Fibroblast of lung (primary cell): ENCODE measurements at places on chromosomes 16 and 17. TPM values are rescaled to one million over a fixed set of nuclear protein-coding genes. Genes with fewer than 3 reads are reported as not detected.

The HCRT gene
- total RNA-seq = not detected in 2 replicates

- H3K27me3 ChIP-seq = no peaks in the 10 kb centered on the region
- H3K36me3 ChIP-seq = peaks cover 3% of the 10 kb centered on the region
- no peak overlapping the region for H3K4me3 ChIP-seq
- no peaks in the 10 kb centered on the region for H3K4me1 ChIP-seq
Measured at GRCh38 chr17:58202859-58203258, 10.3 kb downstream of the EPX start.

The ZG16B gene
- total RNA-seq = not detected in 2 replicates

DNA sequence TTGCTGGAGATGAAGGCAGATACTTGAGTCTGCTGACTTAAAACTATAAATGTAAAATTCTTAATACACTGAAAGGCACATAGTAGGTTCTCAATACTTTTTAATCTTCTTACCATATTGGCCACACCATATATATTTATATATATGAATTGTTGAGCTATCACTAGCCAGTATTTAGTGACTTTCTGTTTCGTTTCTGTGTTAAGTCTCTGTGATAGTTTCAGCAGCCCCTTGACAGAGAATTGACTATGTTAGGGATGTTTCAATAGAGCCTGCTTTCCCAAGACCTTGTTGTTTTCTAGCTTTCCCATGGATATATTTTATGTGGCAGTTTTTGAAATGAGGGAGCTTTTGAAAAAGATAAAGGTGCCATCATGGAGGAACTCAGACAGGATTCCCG lies 206.5 kb upstream of the GOT2 start:
- H3K4me3 ChIP-seq = no peak overlapping the region
- no peaks in the 10 kb centered on the region for H3K36me3 ChIP-seq
- no peak overlapping the region for H3K27ac ChIP-seq
- no peaks in the 10 kb centered on the region for H3K4me1 ChIP-seq
- H3K27me3 ChIP-seq = no peaks in the 10 kb centered on the region
- no peak for DNase-seq

DNA sequence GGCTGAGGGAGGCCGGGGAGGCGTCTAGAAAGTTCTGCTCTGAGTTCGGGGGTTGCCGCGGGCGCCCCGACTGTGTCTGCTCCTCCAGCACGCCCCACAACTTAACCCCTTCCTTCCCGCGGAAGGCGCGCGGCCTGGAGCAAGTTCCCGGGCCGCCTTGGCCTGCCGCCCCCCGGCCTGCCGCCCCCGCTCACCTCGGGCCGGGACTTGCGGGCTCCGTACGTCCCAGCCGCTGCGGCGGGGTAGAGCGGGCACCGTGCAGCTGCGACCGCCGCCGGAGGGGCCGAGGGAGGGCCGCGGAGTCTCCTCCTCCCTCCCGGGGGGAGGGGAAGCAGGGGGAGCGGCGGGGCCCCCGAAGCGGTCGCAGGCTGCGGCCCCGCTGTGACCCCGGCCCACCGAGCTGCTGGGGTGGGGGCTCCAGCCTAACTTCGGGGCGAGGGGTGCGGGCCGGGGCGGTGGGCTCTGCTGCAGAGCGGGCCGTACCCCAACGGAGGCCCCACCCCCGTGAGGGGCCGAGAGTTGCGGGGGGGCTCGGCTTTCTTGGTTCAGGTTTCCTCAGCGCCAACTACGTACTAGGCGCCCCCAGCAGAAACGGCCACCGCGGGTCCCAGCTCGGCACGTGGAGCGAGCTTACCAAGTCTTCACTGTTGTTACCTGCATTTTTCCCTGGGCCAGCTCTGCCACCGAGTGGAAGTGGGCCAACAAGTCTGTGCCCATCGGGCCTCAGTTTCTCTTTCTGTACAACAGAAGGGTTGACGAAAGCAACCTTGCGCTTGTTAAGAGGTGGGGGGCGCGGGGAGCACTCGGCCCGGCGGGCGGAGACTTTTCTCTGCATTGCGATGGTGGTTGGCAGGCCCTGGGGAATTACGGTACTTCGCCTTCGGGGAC lies at the start of gene CCDC102A:
CCDC102A (minus strand) TSS at position 266 of the 888 bp plus-strand sequence. CDS start 7,394 bp downstream, outside the sequence.
- peaks cover 13% of the 10 kb centered on the region for H3K4me1 ChIP-seq
- DNase-seq = peak; percentile 26
- H3K27ac ChIP-seq = peak within 1 kb of the TSS; percentile 50
- peak within 1 kb of the TSS; percentile 89 for H3K4me3 ChIP-seq
- H3K36me3 ChIP-seq = no peaks in the 10 kb centered on the region
- no peaks in the 10 kb centered on the region for H3K27me3 ChIP-seq

DNA sequence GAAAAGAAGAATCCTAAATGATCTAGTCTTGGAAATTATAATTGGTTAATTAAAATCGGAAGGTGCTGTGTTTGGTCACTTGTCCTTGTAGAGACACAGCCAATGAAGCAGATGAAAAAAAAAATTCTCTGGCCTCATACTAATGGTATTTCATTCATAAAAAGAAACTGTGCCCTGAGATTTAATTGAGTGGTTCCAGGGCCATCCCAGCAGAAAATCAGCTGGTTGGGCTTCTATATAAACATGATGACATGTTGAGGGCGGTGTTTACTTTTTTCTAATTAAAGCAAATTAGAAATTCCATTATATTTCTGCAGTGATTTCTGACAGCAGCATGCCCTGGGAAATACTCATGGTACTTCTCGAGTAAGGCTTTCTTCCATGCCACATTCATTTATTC lies 191.9 kb upstream of the KCNJ16 start:
- no peaks in the 10 kb centered on the region for H3K4me1 ChIP-seq
- DNase-seq = no peak
- no peak overlapping the region for H3K27ac ChIP-seq
- H3K4me3 ChIP-seq = no peak overlapping the region
- no peaks in the 10 kb centered on the region for H3K36me3 ChIP-seq
- no peaks in the 10 kb centered on the region for H3K27me3 ChIP-seq

The TEDC2 gene
- total RNA-seq = 1.0 and 1.7 TPM in 2 replicates

- no peak overlapping the region for H3K4me3 ChIP-seq
- no peak for DNase-seq
- H3K4me1 ChIP-seq = no peaks in the 10 kb centered on the region
- H3K27ac ChIP-seq = no peak overlapping the region
Measured at GRCh38 chr16:14585287-14585686, 44.8 kb downstream of the PARN start.

The MYH1 gene
- total RNA-seq = not detected in 2 replicates

GRCh38 chr16:2275476-2276367 lies 7.8 kb upstream of the RNPS1 start:
- H3K4me3 ChIP-seq = no peak overlapping the region
- no peaks in the 10 kb centered on the region for H3K4me1 ChIP-seq
- H3K36me3 ChIP-seq = no peaks in the 10 kb centered on the region
- no peaks in the 10 kb centered on the region for H3K27me3 ChIP-seq
- no peak overlapping the region for H3K27ac ChIP-seq

GRCh38 chr17:6497496-6498221 lies 53.4 kb downstream of the PIMREG start:
- H3K36me3 ChIP-seq = no peaks in the 10 kb centered on the region
- H3K4me3 ChIP-seq = no peak overlapping the region
- no peak overlapping the region for H3K27ac ChIP-seq
- no peaks in the 10 kb centered on the region for H3K4me1 ChIP-seq

The TBC1D26 gene
- total RNA-seq = 0.17 TPM in 1 of 2 replicates, not detected in the other

GRCh38 chr17:4587803-4588202 lies 3.5 kb downstream of the SMTNL2 start:
- no peaks in the 10 kb centered on the region for H3K4me1 ChIP-seq
- DNase-seq = no peak
- no peak overlapping the region for H3K27ac ChIP-seq
- H3K27me3 ChIP-seq = peaks cover 26% of the 10 kb centered on the region
- H3K4me3 ChIP-seq = no peak overlapping the region

GRCh38 chr17:80959330-80960036 lies 32.2 kb upstream of the CHMP6 start:
- H3K27me3 ChIP-seq = no peaks in the 10 kb centered on the region

The PDIA2 gene
- 0.33 TPM in 1 of 2 replicates, not detected in the other for total RNA-seq

DNA sequence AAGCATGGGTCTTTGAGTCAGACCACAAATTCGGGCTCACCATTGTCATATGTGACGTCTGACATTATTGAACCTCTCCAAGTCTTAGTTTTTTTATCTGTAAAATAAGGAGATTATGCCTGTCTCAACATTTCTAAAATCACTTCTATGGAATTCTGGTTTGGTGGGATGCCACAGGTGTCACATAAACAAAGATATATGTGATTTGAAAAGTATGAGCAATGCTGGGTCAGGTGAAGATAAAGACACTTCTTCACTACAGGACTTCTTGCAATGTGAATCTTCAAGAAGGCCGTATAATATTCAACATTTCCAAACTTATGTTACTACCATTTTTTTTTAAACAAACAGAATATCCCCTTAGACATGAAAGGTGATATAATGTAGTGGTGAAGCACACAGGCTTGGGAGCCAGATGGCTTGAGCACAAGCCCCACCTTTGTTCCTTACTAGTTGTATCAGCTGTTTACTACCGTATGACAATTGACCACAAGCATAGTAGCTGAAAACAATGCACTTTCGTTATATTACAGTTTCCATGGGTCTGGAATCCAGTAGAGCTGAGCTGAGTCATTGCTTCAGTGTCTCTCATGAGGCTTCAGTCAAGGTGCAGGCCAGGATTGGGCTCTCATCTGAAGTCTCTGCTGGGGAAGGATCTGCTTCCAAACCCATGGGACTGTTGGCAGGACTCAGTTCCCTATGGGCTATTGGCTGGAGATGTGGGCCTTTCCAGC lies 87.7 kb downstream of the UTP18 start:
- H3K27ac ChIP-seq = no peak overlapping the region
- H3K36me3 ChIP-seq = no peaks in the 10 kb centered on the region
- no peak overlapping the region for H3K4me3 ChIP-seq
- DNase-seq = no peak
- no peaks in the 10 kb centered on the region for H3K27me3 ChIP-seq

DNA sequence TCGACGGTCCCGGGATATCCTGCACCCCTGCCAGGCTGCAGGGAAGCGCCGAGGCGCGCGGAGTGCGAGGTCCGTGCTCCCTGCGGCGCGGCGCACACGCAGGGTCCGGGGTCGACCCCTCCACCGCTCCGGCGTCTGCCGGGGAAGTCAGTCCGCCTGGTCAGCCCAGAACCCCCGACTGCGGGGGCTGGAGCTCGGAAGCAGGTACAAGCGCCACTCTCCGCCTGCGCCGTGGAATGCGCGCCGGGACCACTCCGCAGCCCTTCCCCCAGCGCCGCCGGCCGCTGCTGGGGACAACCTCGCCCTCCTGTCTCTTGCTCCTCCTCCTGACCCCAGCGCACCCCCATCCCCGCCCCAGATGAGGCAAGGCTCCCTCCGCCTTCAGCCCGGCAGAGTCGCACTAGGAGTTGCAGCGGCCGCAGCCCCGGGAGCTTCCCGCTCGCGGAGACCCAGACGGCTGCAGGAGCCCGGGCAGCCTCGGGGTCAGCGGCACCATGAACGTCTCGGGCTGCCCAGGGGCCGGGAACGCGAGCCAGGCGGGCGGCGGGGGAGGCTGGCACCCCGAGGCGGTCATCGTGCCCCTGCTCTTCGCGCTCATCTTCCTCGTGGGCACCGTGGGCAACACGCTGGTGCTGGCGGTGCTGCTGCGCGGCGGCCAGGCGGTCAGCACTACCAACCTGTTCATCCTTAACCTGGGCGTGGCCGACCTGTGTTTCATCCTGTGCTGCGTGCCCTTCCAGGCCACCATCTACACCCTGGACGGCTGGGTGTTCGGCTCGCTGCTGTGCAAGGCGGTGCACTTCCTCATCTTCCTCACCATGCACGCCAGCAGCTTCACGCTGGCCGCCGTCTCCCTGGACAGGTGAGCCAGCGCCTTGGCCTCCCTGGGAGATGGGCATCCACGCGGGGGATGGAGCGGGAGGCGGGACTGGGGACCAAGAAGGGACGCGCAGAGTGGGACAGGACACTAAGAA lies at the start of gene GALR2:
GALR2 (plus strand) TSS at position 392 of the 974 bp plus-strand sequence; CDS start at position 495, 103 bp downstream.
- no peak within 1 kb of the TSS for H3K27ac ChIP-seq
- no peak for DNase-seq
- no peak within 1 kb of the TSS for H3K4me3 ChIP-seq
- H3K36me3 ChIP-seq = no peaks in the 10 kb centered on the region

DNA sequence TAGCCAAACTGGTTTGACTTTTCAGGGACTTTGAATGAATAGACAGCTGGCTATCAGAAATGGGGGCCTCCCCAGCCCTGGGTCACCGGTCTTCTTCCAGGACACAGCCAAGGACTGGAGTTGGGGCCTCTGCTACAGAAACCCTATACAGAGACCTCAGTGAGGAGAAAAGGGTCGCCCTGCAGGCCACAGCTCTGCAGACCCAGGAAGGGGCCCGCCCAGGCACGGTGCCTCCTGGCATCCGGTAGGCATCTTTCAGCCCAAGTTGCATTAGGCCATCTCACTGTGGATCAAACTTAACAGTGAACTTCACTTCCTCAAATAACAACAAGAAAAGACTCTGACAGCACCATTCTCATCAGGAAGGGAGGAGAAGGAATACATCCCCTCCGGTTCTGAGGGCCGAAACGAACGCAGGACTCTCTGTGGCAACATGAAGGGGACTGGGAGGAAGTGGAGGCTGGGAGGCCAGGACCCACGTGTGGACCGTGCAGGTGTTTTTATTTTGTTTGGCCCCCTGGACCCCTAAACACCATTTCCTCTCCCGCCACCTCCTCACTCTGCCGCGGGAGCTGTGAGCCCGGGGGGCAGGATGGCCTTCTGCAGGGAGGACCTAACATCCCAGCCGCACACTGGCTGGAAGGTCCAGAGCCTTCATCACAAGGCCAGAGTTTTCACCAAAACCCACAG lies 7.2 kb downstream of the SLC38A10 start:
- no peaks in the 10 kb centered on the region for H3K4me1 ChIP-seq
- no peak overlapping the region for H3K27ac ChIP-seq
- H3K4me3 ChIP-seq = no peak overlapping the region
- H3K27me3 ChIP-seq = no peaks in the 10 kb centered on the region
- DNase-seq = no peak
- H3K36me3 ChIP-seq = peaks cover 8% of the 10 kb centered on the region

- H3K4me3 ChIP-seq = no peak overlapping the region
- H3K27ac ChIP-seq = no peak overlapping the region
Measured at GRCh38 chr16:25823891-25824290, 132.1 kb downstream of the HS3ST4 start.

The ZPBP2 gene
- not detected in 2 replicates for total RNA-seq

The CLEC19A gene
- total RNA-seq = not detected in 2 replicates
